ENCODE measurements at places on chromosomes 4 and X.

GRCh38 chrX:16796298-16796697 is 10.0 kb downstream of the TXLNG start:
- no peak for DNase-seq

GRCh38 chr4:26021417-26022345 is 107.7 kb downstream of the SMIM20 start:
- DNase-seq = no peak

DNA sequence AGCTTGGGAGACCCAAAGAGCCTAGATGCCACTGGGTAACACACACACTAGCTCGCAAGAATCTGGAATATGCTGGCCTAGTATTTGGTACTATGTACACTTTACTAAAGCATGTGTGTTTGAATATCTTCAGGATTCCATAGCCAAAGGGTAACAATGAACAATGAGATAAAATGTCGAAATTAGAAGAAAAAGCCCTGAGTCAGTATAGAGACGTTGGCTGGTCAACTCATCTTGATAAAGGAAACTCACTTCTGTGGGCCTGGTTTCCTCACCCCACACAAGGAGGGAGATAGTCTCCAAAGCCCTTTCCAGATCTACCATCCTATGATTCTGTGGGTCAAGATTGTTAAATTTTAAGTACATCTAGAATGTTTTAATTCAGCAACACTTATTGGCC is 6.9 kb downstream of the ZDHHC9 start:
- DNase-seq = no peak

GRCh38 chr4:120540625-120541024 is 381.9 kb downstream of the PRDM5 start:
- no peak for DNase-seq

DNA sequence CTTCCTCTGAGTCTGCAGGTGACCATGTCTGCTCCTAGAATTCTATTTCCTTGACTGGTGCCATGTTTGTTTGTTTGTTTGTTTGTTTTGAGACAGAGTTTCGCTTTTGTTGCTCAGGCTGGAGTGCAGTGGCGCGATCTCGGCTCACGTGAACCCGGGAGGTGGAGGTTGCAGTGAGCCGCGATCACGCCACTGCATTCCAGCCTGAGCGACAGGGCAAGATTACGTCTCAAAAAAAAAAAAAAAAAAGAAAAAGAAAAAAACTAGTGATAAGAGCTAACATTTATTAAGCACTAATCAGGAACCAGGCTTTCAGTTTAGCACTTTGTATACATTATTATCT is 7.2 kb downstream of the SAT1 start:
- no peak for DNase-seq

DNA sequence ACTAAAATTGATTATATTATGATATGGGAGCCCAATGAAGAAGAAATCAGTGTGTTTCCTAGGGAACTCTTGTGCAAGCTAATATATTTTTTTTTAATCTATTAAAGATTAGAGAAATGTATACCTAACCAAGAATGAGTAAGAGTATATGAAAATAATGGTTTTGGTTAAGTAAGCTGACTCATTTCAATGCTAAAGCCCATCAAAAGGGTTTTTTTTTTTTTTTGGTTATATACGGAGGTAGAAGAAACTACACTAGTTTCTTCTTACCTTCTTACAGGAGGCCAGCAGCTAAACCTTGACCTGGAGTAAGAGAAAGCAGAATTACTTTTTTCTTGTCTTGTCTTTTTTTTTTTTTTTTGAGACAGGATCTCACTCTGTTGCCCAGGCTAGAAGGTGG is 27.5 kb downstream of the RUFY3 start:
- no peak for DNase-seq

GRCh38 chr4:3422808-3423297 is 18.9 kb upstream of the HGFAC start:
- no peak for DNase-seq

GRCh38 chrX:48465336-48465933 is 4.6 kb downstream of the SLC38A5 start:
- no peak for DNase-seq

GRCh38 chrX:31036895-31037294 is 34.9 kb downstream of the FTHL17 start:
- peak; percentile 64 for DNase-seq

DNA sequence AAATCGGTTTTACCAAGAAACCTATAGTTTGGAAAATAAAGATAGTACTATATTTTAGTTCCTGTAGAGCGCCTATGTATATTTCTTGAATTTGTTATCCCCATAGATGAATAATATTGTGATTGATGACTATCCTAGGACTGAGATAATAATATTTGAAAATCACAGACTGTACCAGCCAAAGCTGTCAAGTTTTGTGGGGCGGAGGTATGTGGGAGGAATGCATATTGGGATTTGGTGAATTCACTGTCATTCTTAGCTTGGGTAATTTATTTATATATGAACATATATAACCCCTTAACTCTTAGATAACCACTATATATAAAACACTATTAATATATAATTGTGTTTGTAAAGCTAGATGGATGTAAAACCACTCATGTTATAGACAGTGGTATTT is 205.5 kb upstream of the ARSJ start:
- DNase-seq = no peak

DNA sequence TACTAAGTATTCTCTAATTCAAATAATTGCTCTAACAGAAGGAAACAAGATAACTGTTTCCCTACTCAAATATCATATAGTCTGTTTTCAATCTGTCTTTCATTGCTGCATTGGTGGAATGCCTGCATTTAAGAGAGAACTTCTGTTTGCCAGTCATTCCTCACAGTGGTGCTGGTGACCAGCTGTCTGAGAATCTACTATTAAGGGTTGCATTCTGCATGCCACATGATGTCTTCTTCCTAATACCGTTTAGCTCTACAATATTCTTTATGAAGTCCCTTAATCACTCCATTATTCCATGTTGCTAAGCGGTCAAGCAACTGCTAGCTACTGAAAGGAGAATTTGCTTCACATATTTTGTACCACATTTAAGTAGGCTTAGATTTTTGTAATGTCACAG is 167.1 kb upstream of the CENPE start:
- DNase-seq = no peak

GRCh38 chrX:68568136-68568535 is 69.3 kb downstream of the YIPF6 start:
- no peak for DNase-seq

DNA sequence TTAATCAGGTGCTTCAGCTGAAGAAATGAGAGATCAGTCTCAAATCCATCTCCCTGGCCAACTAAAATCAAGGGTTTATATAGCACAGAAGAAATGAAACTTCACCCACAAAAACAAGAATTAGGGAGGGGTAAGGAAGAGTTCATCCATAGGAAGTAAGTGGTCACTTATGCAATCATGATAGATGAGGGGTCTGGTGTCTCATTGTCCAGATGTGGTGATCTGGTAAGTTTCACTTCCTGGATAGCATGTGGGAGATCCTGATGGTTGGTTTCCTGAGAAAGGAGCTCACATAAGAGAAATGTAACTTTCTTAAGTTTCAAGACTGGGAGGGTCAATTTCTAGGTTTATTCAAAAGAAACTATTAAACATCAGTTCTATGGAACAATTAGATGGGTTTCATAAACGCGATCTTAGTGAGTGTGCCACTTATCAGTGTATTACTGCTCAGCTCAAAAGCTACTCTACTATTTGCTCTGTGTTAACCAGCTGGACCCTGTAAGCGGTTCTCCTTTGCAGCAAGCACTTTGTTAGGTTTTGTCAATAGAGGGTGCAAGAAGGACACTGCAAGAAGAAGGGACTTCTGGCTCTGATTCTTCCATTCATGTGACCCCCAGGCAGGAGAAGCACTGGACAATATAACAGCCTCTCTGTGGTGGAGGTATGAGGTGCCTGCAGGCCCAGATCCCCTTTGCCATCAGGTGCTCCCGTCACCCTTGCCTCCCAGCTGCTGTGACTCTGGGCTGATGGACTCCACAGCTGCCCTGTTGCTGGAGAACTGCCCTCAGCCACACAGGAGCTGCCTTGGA is 35.4 kb upstream of the HPSE start:
- peak; percentile 54 for DNase-seq

GRCh38 chr4:186740822-186741221 is 17.2 kb upstream of the FAT1 start:
- no peak for DNase-seq

GRCh38 chr4:134178706-134179105 is 22.9 kb downstream of the PABPC4L start:
- no peak for DNase-seq

DNA sequence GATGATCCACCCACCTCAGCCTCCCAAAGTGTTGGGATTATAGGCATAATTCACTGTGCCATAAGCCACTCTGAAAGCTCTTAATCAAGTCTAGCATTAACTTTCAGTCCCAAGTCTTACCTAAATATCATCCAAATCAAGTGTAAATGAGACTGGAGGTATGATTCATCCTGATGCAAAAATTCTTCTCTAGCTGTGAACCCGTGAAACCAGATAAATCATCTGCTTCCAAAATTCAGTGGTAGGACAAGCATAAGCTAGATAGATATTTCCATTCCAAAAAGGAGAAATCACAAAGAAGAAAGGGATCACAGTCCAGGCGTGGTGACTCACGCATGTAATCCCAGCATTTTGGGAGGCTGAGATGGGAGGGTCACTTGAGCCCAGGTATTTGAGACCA is 8.8 kb upstream of the TBC1D25 start:
- no peak for DNase-seq

- DNase-seq = no peak
Observed at GRCh38 chrX:30887721-30888120, 1.3 kb downstream of the TAB3 start.

DNA sequence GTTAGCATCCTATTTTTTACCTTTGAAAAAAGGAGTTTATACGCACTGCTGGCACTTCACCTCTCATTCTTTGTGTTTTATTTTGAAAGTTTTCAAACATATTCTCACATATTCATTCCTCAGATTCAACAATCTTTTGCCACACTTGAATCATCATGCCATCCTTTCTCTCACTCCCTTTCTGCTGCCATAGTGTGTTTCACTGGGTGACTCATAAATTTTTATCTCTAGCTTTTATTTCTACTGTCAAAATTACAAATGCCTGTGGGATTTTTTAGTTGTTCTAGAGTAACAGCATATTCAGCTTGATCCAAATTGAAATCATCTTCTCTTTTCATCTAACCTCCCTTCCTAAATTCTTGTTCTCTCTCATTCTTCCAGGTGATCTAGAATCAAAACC is 28.0 kb downstream of the MFSD8 start:
- no peak for DNase-seq

- no peak for DNase-seq
Observed at GRCh38 chrX:13346646-13347045, 26.8 kb upstream of the ATXN3L start.

GRCh38 chrX:5870238-5870637 is 358.4 kb downstream of the NLGN4X start:
- no peak for DNase-seq

DNA sequence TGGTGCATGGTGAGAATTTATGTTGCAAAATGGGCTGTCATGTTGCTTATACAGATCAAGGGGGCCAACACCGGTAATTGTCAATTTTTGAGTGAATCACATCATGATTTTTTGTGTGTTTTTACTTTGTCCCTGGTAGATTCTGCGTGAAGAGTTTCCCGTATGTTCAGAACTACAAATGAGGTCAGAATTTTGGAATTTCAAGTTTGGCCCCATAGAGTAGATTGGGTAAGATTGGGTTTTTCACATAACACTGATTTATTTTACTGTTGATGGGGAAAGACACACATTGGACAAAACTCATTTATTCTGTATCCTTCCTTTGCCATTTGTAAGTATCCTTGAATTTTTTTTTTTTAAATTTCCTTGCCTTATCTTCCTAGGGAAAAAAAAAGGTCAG is 158.5 kb upstream of the MXRA5 start:
- no peak for DNase-seq

DNA sequence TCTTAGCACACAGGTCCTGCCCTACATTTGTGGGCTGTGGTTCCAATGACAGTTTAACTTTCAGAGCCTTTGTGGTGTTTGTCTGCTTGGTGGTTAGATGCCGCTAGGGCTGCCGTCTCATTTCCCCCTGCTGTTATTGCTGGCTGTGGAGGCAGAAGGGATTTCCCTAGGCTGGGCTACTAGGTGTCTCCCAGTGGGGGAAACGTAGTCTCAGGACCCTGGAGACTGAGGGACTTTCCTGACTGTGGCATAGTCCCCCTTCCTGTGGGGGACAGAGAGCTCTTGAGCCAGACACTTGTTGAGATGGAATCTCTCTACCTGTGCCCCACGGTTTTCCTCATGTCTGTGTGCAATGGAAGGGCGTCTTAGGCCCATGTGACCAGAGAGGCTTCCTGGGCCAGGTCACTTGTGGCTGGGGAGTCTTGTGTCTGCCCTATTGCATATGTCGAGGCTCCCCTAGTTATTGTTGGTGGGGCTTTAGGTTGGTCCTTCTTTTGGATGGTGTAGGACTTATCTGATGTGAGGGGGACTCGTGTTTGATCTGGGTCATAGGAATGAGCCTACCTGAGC is 68.2 kb downstream of the ARHGAP10 start:
- peak; percentile 79 for DNase-seq

DNA sequence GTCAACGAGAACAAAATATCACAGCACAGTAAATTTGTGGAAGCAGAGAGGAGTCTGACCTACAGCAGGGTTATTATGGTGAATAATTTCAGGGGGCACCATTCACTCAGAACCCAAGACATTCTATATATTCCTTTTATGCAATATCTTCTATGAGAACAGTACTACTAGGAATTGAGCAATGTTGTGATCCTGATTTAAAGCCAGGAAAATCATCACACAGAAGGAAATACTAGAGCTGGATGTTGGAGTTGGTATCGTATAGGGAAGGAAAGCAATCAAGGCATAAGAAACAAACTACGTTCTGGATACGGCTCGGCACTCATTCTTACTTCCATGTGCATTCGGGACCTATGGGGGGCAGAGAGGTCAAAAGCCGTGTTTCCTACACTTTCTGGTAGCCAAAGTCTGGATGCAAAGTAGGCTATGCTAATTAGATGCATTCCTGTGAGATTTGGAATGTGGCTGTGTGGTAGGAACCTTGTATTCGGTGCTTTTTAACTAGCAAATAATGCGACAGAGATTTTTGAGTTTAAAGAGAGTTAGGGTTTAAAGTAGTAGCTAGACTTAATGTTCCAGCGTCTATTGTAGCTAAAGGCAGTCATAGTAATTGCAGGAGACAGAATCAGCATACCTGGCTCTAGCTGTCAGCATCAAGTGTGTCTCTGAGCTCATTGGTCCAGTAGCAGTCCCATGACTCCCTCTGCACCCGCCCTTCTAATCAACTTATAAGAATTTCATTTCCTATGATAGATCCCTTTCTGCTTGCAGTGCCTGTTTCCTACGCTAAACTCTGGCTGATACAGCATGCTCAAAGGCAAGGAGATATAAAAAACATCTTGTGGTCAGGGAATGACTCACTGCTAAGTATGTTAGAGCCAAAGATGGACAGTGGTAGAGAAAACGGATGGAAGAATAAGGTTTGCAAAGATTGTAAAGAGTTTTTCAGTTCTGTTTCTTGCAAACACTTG is 43.3 kb upstream of the PDGFC start:
- peak; percentile 38 for DNase-seq
